ENCODE measurements at places on chromosomes 3 and 15. TPM values are rescaled to one million over a fixed set of nuclear protein-coding genes. Genes with fewer than 3 reads are reported as not detected.
A peak's percentile ranks its signal among the peaks of the same experiment; 100 is the strongest.

Gene PSTPIP1
- 125 TPM for total RNA-seq

Gene NMB
- 2.7 TPM for total RNA-seq

Gene ITGA11
- 3.2 TPM for total RNA-seq

DNA sequence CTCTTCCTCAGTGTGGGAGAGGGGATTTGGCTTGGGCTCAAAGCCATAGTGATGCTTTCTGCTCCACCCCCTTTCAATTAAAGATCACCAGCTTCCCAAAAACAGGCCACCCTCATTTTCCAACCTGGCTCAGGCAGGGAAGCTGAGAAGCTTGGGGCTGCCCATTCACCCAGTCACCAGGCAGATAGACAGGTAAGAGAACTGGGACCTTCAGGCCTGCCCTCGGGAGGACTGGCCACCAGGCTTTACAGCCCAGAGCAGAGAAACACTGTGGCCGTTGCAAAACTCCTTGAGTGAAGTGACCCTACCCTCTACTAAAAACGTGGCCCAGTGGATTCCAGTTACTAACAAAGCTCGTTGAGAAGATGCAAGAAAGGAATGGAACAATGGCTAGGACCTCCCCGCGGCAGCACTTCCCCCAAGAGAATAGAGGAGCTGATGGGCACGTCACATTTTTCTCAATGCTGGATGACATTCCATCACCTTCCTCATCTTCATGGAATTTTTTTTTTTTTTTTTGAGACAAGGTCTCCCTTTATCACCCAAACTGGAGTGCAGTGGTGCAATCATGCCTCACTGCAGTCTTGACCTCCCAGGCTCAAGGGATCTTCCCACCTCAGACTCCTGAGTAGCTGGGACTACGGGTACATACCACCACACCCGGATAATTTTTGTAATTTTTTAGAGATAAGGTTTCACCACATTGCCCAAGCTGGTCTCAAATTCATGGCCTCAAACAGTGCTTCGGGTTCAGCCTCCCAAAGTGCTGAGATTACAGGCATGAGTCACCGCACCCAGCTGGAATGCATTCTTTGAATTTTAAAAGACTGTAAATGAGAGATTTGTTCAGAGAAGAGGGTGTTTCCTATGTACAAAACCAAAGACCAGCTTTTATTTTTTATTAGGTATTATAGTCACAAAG, 37.9 kb downstream of the LIPC start:
- no peak overlapping the region for H3K4me3 ChIP-seq
- H3K27ac ChIP-seq = no peak overlapping the region
- no peaks in the 10 kb centered on the region for H3K36me3 ChIP-seq
- H3K27me3 ChIP-seq = no peaks in the 10 kb centered on the region
- peaks cover 35% of the 10 kb centered on the region for H3K4me1 ChIP-seq

DNA sequence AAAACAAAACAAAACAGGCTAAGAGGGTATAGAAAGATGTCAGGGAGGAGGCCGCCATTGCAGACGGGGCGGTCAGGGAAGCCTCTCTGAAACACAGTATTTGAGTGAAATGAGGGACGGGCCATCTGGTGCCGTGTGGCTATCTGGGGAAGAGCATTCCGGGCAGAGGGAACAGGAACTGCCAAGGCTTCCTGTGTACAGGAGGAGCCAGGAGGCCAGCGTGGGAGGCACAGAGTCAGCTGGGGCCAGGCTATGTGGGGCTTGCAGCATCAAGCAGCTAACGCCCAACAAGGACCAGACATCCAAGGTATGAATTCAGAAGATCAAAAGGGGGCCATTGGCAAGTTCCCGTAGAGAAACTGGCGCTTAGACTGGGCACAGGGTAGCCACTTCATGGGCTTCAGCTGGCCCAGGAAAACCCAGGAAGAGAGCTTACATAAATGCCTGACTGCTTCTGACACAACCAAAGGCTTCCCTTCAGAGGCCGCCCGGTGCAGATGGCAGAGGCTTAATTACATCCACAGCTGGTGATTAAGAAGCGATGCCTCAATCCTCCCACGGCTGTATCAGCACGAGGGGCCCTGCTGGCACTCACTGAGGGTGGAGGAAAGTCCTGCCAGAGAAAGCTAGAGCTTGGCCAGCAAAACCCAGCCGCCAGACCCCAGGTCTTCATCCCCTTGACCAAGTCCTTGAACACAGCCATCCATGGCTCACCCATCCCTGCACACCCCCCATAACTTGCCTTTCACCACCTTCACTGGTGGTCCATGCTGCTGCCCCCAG, 144.9 kb downstream of the MEGF11 start:
- no peak for DNase-seq
- H3K36me3 ChIP-seq = no peaks in the 10 kb centered on the region
- no peak overlapping the region for H3K4me3 ChIP-seq
- no peaks in the 10 kb centered on the region for H3K4me1 ChIP-seq
- no peak overlapping the region for H3K27ac ChIP-seq
- peaks cover 7% of the 10 kb centered on the region for H3K27me3 ChIP-seq

GRCh38 chr3:69085168-69085832, 563 bp downstream of the ARL6IP5 start:
- H3K4me1 ChIP-seq = peaks cover 66% of the 10 kb centered on the region
- peaks cover 24% of the 10 kb centered on the region for H3K36me3 ChIP-seq
- H3K27ac ChIP-seq = peak overlapping the region; percentile 97
- peak; percentile 47 for DNase-seq
- H3K4me3 ChIP-seq = peak overlapping the region; percentile 90

- H3K4me1 ChIP-seq = no peaks in the 10 kb centered on the region
- no peak for DNase-seq
- H3K4me3 ChIP-seq = no peak overlapping the region
- H3K27ac ChIP-seq = no peak overlapping the region
Measured at GRCh38 chr3:66076861-66077470, 38.2 kb upstream of the MAGI1 start.

All from activated CD4-positive, alpha-beta T cell treated with anti-CD3 and anti-CD28 coated beads for 36 hours (primary cell).